ENCODE measurements at places on chromosomes 2 and 18. TPM values are rescaled to one million over a fixed set of nuclear protein-coding genes. Genes with fewer than 3 reads are reported as not detected.

GRCh38 chr18:37012452-37012851 is 183.5 kb downstream of the KIAA1328 start:
- DNase-seq: no peak
- no peaks in the 10 kb centered on the region for H3K36me3 ChIP-seq
- no peak overlapping the region for H3K27ac ChIP-seq

GRCh38 chr18:48612917-48613316 is 74.1 kb downstream of the CTIF start:
- H3K4me3 ChIP-seq: no peak overlapping the region
- H3K27me3 ChIP-seq: no peaks in the 10 kb centered on the region
- DNase-seq: no peak
- no peaks in the 10 kb centered on the region for H3K36me3 ChIP-seq
- H3K27ac ChIP-seq: no peak overlapping the region
- no peaks in the 10 kb centered on the region for H3K4me1 ChIP-seq

- H3K36me3 ChIP-seq: no peaks in the 10 kb centered on the region
- no peaks in the 10 kb centered on the region for H3K27me3 ChIP-seq
- no peaks in the 10 kb centered on the region for H3K4me1 ChIP-seq
- no peak overlapping the region for H3K4me3 ChIP-seq
- no peak for DNase-seq
- H3K27ac ChIP-seq: no peak overlapping the region
Measured at GRCh38 chr18:8937160-8938094, 165.1 kb upstream of the NDUFV2 start.

GRCh38 chr2:152126664-152127063 is 27.8 kb upstream of the CACNB4 start:
- no peaks in the 10 kb centered on the region for H3K4me1 ChIP-seq
- no peak for DNase-seq
- peaks cover 42% of the 10 kb centered on the region for H3K36me3 ChIP-seq

- H3K4me3 ChIP-seq: peak overlapping the region; percentile 60
- no peaks in the 10 kb centered on the region for H3K36me3 ChIP-seq
- no peak overlapping the region for H3K27ac ChIP-seq
- DNase-seq: peak; percentile 73
Measured at GRCh38 chr2:106542746-106543359, 55.7 kb downstream of the CD8B2 start.

CCDC121 gene
- 0.49 TPM for polyA plus RNA-seq

VWC2L gene
- polyA plus RNA-seq: not detected

DNA sequence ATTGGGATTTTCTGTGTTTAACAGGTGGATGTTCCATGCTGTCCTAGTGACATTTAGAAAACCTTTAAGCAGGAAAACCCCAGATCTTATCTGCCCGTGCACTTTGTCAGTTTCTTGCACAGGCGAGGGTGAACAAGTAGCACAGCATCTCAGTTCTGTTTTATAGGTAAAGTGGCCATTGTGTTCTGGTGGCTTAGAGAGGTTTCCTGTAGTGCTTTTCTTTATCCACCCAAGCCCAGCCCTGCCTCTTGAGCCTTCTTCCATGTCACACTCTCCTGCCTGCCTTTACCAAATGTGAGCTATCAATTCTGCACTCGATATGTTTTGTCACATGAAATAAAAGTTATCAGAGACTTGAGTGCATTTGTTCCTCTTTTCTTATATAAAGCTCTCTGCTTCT is 135.3 kb upstream of the NOSTRIN start:
- no peaks in the 10 kb centered on the region for H3K36me3 ChIP-seq
- no peak for DNase-seq
- H3K27ac ChIP-seq: no peak overlapping the region
- no peaks in the 10 kb centered on the region for H3K27me3 ChIP-seq
- no peak overlapping the region for H3K4me3 ChIP-seq

DNA sequence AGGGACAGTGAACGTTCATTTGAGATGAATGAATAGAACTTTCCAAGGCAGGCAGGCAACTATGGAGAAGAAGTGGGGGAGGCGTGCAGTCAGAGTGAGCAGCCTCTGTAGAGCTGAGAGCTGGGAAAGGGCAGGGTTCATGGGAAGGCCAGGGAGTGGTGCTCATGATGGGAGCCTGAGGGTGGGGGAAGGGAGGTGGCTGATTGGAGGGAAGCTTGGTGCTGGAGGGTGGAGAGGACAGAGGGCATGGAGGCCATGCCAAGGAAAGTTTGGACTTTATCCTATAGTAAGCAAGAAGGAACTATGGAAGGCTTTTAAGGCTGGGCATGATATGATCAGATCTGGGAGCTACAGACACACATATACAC is 47.6 kb upstream of the LGALSL start:
- peaks cover 8% of the 10 kb centered on the region for H3K27me3 ChIP-seq
- H3K36me3 ChIP-seq: no peaks in the 10 kb centered on the region
- no peak overlapping the region for H3K4me3 ChIP-seq
- no peak overlapping the region for H3K27ac ChIP-seq
- H3K4me1 ChIP-seq: no peaks in the 10 kb centered on the region
- DNase-seq: no peak

DNA sequence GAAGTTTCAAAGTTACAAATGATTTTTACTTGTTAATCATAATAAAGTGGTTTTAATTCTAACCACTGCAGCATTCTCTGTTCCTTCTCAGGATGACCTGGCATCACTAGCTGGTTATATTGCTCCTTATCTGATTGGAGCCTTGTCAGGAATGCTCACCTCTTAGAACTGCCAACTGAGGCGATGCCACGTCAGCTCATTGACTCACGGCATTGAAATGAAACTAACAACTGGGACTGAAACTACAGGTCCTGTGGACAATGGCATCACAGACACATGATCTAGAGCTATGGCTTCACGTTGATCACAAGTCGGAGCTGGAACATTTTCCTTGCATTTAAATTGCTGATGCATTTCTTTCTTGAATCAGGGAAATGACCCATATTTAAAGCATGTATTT is 54.9 kb upstream of the MAP2 start:
- DNase-seq: no peak
- no peak overlapping the region for H3K27ac ChIP-seq
- no peak overlapping the region for H3K4me3 ChIP-seq
- no peaks in the 10 kb centered on the region for H3K36me3 ChIP-seq
- H3K4me1 ChIP-seq: no peaks in the 10 kb centered on the region

UGT1A5 gene
- not detected for polyA plus RNA-seq

GORASP2 gene
- 94.8 TPM for polyA plus RNA-seq

GRCh38 chr2:216765761-216766262 is 70.5 kb upstream of the IGFBP5 start:
- no peaks in the 10 kb centered on the region for H3K4me1 ChIP-seq
- no peaks in the 10 kb centered on the region for H3K36me3 ChIP-seq
- H3K4me3 ChIP-seq: no peak overlapping the region
- peaks cover 6% of the 10 kb centered on the region for H3K27me3 ChIP-seq
- DNase-seq: no peak

DNA sequence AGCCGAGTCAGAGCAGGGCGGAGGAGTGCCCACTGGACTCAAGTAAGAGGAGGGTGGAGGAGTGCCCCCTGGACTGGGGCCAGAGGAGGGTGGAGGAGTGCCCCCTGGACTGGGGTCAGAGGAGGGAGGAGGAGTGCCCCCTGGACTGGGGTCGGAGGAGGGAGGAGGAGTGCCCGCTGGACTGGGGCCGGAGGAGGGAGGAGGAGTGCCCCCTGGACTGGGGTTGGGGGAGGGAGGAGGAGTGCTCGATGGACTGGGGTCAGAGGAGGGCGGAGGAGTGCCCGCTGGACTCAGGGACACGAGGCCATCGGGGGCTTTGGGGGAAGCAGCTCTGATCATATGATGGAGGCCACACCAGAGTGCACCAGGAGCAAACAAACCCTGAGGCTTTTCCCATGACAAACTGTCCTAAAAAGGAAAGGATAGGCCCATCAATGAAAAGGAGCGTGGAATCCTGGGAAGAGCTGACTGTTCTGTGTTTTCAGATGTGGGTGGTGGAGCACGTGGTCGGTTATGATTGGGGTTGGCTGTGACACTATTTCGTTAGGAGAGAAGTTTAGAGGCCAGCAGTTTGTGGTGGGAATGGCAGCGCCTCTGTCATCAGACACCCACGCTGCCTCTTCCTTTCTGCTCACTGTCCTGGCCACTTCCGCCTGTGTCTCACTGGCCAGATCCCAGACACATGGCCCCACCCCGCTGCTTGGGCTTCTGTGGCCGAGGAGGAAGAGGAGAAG is 24.5 kb upstream of the HPCAL1 start:
- no peaks in the 10 kb centered on the region for H3K36me3 ChIP-seq
- no peak for DNase-seq
- no peak overlapping the region for H3K4me3 ChIP-seq
- H3K27ac ChIP-seq: no peak overlapping the region

GRCh38 chr2:127421116-127421800 is 3.0 kb downstream of the PROC start:
- H3K4me1 ChIP-seq: peaks cover 19% of the 10 kb centered on the region
- no peak overlapping the region for H3K4me3 ChIP-seq
- H3K36me3 ChIP-seq: no peaks in the 10 kb centered on the region
- peaks cover 9% of the 10 kb centered on the region for H3K27me3 ChIP-seq
- DNase-seq: no peak

- no peaks in the 10 kb centered on the region for H3K4me1 ChIP-seq
- no peak for DNase-seq
- H3K4me3 ChIP-seq: no peak overlapping the region
- no peak overlapping the region for H3K27ac ChIP-seq
- H3K36me3 ChIP-seq: no peaks in the 10 kb centered on the region
Measured at GRCh38 chr2:98282109-98282508, 64.1 kb upstream of the CNGA3 start.

- no peak overlapping the region for H3K4me3 ChIP-seq
- peaks cover 20% of the 10 kb centered on the region for H3K27me3 ChIP-seq
- H3K4me1 ChIP-seq: no peaks in the 10 kb centered on the region
- no peaks in the 10 kb centered on the region for H3K36me3 ChIP-seq
- DNase-seq: no peak
Measured at GRCh38 chr18:10455726-10456453, 1.5 kb downstream of the APCDD1 start.

GRCh38 chr2:62529758-62530157 is 23.8 kb upstream of the TMEM17 start:
- no peaks in the 10 kb centered on the region for H3K4me1 ChIP-seq
- DNase-seq: no peak
- H3K36me3 ChIP-seq: no peaks in the 10 kb centered on the region
- H3K27ac ChIP-seq: no peak overlapping the region

- no peaks in the 10 kb centered on the region for H3K27me3 ChIP-seq
- no peak overlapping the region for H3K4me3 ChIP-seq
- no peak overlapping the region for H3K27ac ChIP-seq
- DNase-seq: no peak
Measured at GRCh38 chr18:13178976-13179375, 39.6 kb upstream of the LDLRAD4 start.

FAHD2A gene
- 14.5 TPM for polyA plus RNA-seq

DNA sequence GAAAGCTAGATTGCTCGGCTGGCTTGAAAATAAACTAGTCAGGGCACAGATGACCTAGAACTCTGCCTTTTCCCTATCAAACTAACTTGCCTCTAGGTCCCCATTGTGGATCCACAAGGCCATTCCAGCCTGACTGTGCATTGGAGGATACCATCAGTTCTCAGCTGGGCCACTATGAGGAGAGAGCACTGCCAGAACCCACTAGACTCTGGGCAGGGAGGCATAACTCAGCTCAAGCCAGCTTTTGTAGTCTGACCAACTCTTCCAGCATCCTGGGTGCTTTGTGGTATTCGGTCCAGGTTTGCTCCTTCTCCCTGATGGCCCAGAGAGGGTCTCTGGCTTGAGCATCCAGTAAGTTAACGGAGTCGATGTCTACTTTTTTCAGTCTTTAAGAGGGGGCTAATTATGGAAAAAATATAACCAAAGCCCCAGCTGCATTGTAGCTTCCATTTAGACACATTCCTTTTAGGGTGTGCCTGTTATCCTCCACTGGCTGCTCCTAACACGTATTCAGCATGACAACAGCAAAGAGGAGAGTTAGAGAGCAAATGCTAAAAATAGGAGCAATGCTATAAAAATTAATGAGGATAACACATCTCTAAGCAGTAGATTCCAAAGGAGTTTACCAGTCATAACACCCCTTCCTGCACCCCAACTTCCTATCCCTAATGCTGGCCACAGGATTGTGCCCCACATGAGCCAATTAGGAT is 15.2 kb downstream of the GKN2 start:
- H3K36me3 ChIP-seq: no peaks in the 10 kb centered on the region
- no peaks in the 10 kb centered on the region for H3K4me1 ChIP-seq
- peaks cover 14% of the 10 kb centered on the region for H3K27me3 ChIP-seq
- no peak for DNase-seq
- no peak overlapping the region for H3K4me3 ChIP-seq

CGREF1 gene
- not detected for polyA plus RNA-seq

- peaks cover 32% of the 10 kb centered on the region for H3K4me1 ChIP-seq
- peak overlapping the region; percentile 85 for H3K27ac ChIP-seq
- DNase-seq: no peak
- no peaks in the 10 kb centered on the region for H3K27me3 ChIP-seq
- H3K36me3 ChIP-seq: no peaks in the 10 kb centered on the region
Measured at GRCh38 chr2:10493075-10493633, 45.0 kb upstream of the ODC1 start.

DNA sequence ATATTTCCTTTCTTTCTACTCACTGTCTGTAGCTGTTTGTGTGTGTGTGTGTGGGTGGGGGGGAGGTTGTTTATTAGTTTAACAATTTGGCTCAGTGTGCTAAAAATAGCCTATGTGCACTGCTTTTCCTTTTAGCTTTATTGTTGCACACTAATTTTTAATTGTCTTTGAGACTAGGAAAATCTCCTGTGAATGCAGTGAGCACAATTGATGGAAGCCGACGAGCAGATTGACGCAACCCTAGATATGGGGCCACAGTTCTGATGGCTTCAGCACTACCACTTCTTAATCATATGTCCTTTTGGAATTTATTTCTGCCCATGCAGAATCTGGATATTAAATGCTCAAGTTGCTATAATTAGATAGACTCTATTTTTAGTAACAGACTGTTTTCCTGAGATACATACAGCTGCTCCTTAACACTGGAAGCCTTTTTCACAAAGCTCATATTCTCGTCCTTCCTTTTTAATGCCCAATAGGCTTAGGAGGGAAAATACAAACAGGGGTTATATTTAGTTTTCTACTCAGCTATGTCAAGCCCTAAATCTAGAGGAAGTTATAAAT is 109.1 kb downstream of the IRS1 start:
- H3K27me3 ChIP-seq: peaks cover 2% of the 10 kb centered on the region
- no peak for DNase-seq
- H3K27ac ChIP-seq: no peak overlapping the region
- H3K4me3 ChIP-seq: no peak overlapping the region
- H3K36me3 ChIP-seq: no peaks in the 10 kb centered on the region
- no peaks in the 10 kb centered on the region for H3K4me1 ChIP-seq

GRCh38 chr2:44097322-44097907 is 71.3 kb upstream of the PPM1B start:
- H3K36me3 ChIP-seq: no peaks in the 10 kb centered on the region
- H3K4me1 ChIP-seq: no peaks in the 10 kb centered on the region
- H3K27ac ChIP-seq: no peak overlapping the region
- no peaks in the 10 kb centered on the region for H3K27me3 ChIP-seq
- DNase-seq: no peak

SKOR2 gene
- polyA plus RNA-seq: not detected
